ENCODE measurements at places on chromosomes 12 and 14. TPM values are rescaled to one million over a fixed set of nuclear protein-coding genes. Genes with fewer than 3 reads are reported as not detected.

MYF6 gene
- total RNA-seq, result not detected

NOXRED1 gene
- total RNA-seq, result not detected

KRT1 gene
- not detected for total RNA-seq

FAM222A gene
- 3.2 TPM for total RNA-seq

TSHR gene
- not detected for total RNA-seq

BIN2 gene
- 2.0 TPM for total RNA-seq

PRPH gene
- 10.4 TPM for total RNA-seq

KRT80 gene
- total RNA-seq, result not detected

DNA sequence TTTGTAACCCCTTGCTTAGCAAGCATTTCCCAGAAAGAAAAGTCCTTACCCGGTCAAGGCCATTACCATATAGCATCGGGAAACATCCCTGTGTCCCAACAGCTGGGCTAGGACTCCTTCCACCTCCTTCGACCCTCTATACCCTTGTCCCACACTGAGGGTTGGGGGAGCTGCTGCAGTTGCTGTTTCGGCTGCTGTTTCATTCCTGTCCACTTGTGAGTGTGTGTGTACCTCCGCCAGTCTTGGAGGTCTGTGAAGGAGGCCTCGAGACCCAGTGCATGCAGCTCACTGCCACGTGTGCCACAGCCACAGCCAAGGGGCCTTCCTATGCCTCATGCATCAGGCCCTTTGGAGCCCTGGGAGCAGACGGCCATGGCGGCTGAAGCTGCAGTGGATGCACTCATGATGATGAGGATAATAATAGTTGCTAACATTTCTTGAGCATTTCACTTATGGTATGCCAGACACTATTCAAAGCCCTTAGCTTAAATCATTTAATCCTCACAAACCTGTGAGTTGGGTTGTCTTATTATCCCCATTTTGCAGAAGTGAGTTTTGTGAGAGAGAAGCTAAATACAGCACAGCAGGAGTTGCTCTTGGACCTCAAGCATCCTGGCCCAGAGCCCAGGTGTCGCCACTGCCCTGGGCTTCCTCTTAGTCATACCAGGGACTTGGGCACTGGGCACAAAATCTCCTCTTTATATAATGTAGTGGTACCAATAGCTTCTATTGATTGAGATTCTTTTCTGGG lies 156.5 kb downstream of the PRKCH start:
- no peaks in the 10 kb centered on the region for H3K27me3 ChIP-seq
- H3K4me3 ChIP-seq, result no peak overlapping the region
- H3K27ac ChIP-seq, result peak overlapping the region; percentile 69

- no peak for DNase-seq
- no peaks in the 10 kb centered on the region for H3K4me1 ChIP-seq
- H3K27ac ChIP-seq, result no peak overlapping the region
- no peak overlapping the region for H3K4me3 ChIP-seq
- no peaks in the 10 kb centered on the region for H3K36me3 ChIP-seq
- H3K27me3 ChIP-seq, result no peaks in the 10 kb centered on the region
Measured at GRCh38 chr12:5718680-5719079, 226.4 kb downstream of the ANO2 start.

GRCh38 chr12:4225571-4225970 lies 48.0 kb upstream of the CCND2 start:
- no peak overlapping the region for H3K27ac ChIP-seq
- H3K36me3 ChIP-seq, result no peaks in the 10 kb centered on the region
- no peaks in the 10 kb centered on the region for H3K4me1 ChIP-seq
- H3K4me3 ChIP-seq, result no peak overlapping the region
- H3K27me3 ChIP-seq, result peaks cover 19% of the 10 kb centered on the region

DNA sequence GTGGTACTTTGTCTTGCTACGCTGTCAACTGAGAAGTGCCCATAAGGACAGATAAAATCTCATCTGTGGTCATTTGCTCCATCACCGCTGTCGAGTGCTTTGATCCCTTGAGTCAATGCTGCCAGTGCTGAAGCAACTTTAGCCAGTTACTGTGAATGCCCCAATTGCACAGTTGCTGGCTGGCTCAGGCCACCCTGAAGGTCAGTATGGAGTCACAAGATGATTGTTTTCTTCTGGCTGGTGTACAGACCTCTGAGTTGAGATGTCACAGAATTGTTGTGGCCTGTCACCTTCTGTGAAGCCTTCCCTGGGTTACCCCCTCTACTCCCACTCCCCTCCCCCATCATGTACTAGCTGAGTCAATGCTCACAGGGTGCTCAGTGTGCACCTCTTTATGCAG lies 92.9 kb downstream of the PELI2 start:
- H3K4me3 ChIP-seq, result no peak overlapping the region
- no peak overlapping the region for H3K27ac ChIP-seq
- peaks cover 5% of the 10 kb centered on the region for H3K4me1 ChIP-seq
- no peaks in the 10 kb centered on the region for H3K27me3 ChIP-seq
- DNase-seq, result no peak

DNA sequence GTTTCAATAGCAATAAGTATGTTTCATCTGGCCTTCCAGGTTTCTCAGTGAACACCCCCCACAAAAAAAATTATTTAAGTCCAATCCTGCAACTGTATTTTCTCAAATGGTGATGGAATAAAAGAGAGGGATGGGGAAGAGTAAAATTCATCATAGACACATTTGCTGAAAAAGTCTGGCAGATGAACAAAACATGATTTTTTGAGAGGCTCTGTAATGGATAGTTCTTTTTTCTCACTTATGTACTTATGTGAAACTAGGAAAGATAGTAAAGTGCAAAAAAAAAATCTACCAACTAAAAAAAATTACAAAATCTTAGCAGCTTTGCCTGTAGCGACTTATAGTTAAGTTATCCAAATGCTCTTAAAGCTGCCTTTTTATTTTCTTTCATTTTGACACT lies 412.4 kb downstream of the FOXG1 start:
- H3K4me3 ChIP-seq, result no peak overlapping the region

GRCh38 chr12:66693901-66694513 lies 15.1 kb upstream of the GRIP1 start:
- DNase-seq, result no peak
- H3K27ac ChIP-seq, result no peak overlapping the region
- H3K27me3 ChIP-seq, result no peaks in the 10 kb centered on the region

GRCh38 chr14:37623426-37623951 lies 28.1 kb downstream of the TTC6 start:
- no peak for DNase-seq
- H3K27me3 ChIP-seq, result peaks cover 15% of the 10 kb centered on the region
- H3K4me1 ChIP-seq, result peaks cover 10% of the 10 kb centered on the region
- H3K36me3 ChIP-seq, result no peaks in the 10 kb centered on the region
- no peak overlapping the region for H3K27ac ChIP-seq

DNA sequence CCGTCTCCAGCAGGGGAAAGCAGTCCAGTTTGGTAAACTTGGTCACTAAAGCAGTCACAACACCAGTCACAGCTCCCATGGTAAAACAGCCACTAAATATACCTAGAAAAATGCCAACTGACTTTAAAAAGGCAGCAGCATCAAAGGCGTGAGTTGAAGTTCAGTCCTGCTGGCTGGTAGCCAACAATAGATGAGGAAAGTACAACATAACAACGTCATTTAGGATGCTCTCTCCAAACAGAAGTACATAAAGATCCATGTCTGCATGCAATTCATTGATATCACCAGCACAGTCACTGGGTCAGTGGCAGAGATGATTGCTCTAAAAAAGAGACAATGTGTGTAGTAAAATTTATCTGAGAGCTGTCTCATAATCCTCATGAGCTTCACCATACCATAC lies 59.3 kb upstream of the TMPO start:
- no peaks in the 10 kb centered on the region for H3K27me3 ChIP-seq
- no peak overlapping the region for H3K27ac ChIP-seq
- no peak for DNase-seq
- H3K4me3 ChIP-seq, result no peak overlapping the region

GRCh38 chr12:52087961-52088820 lies 8.7 kb downstream of the SMIM41 start:
- peaks cover 4% of the 10 kb centered on the region for H3K4me1 ChIP-seq
- H3K27ac ChIP-seq, result no peak overlapping the region
- H3K27me3 ChIP-seq, result no peaks in the 10 kb centered on the region

DNA sequence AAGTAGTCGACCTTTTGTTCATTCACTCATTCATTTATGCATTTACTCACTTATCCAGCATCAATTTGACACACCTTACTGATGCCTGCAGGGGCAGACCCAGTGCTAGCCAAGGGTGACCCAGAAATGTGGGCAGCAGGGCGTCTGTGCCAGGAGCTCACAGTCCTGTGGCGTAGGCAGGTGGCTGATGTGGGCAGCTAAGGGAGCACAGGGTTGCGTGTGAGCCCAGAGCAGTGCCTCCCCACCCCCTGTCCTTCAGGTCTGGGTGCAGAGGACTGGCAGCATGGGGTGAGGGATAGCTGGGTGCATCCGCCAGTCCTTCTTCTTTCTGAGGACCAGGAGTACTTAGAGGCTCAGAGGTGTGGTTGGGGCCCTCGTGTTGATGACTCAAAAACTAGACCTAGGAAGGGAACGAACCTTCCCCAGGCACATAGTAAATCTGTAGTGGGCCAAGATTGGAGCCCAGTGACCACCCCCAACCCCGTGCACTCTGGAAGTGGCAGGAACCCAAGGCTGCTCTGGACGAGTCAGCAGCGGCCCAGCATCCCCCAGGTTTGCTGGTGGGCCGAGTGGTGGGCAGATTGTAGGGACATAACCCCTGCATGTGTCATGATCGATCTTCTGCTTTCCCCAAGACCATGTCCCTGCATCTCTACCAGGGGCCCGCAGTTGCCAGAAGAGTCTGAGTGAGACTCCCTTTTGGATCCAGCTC lies 63.9 kb downstream of the BEGAIN start:
- H3K4me1 ChIP-seq, result no peaks in the 10 kb centered on the region
- no peaks in the 10 kb centered on the region for H3K27me3 ChIP-seq
- H3K27ac ChIP-seq, result no peak overlapping the region
- DNase-seq, result peak; percentile 55
- no peak overlapping the region for H3K4me3 ChIP-seq

DNA sequence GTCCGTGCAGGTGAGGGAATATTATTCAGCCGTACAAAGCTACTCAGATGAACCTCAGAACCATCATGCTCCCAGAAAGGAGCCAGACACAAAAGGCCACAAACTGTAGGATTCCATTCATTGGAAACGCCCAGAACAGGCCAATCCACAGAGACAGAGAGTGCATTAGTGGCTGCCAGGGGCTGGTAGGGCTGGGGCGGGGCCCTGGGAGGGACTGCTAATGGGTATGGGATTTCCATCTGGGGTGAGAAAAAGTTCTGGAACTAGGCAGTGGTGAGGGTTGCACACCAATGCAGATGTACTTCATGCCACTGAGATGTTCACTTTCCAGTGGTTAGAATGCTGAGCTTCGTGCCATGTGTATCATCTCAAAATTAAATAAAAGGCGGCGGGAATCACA lies 101.1 kb downstream of the RFLNA start:
- peak overlapping the region; percentile 97 for H3K27ac ChIP-seq
- no peaks in the 10 kb centered on the region for H3K27me3 ChIP-seq
- no peak for DNase-seq
- peaks cover 52% of the 10 kb centered on the region for H3K36me3 ChIP-seq

GRCh38 chr12:68611094-68611805 lies 551 bp downstream of the RAP1B start:
- H3K4me3 ChIP-seq, result peak overlapping the region; percentile 82
- DNase-seq, result peak; percentile 93
- H3K27ac ChIP-seq, result peak overlapping the region; percentile 99
- H3K36me3 ChIP-seq, result no peaks in the 10 kb centered on the region

DNA sequence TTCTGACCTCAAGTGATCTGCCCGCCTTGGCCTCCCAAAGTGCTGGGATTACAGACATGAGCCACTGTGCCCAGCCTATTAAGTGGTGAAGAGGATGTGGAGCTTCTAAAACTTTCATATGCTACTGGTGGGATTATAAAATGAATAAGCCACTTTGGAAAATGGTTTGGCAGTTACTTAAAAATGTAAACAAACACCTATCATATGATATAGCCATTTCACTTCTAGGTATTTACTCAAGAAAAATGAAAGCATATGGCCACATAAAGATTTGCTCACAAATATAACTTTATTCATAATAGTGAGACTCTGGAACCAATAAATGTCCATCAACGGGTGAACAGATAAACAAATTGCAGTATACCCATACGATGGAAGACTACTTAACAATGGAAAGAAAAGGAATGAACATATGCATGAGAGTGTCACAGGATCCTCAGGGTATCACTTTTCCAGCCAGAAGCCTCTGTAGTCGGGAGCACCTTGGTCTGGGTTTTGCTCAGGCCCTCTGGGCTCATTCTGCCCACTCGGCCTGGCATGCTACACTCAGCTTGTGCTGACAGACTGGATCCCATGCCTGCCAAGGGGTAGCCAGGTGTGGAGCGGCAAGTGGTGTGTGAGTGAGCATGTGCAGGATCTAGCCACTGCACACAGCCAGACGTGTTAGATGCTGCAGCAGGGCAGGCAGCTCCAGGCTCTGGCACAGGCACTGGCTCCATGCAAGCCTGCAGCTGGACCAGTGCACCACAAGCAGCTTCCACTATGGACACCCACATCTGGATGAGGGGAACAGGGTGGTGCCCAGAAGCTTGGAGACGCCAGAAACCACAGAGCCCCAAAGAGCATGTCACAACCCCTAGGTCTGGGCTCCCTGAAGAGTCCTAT lies 213.2 kb upstream of the DIO3 start:
- no peak overlapping the region for H3K27ac ChIP-seq
- H3K4me3 ChIP-seq, result no peak overlapping the region
- H3K36me3 ChIP-seq, result no peaks in the 10 kb centered on the region
- H3K4me1 ChIP-seq, result no peaks in the 10 kb centered on the region
- no peak for DNase-seq
- H3K27me3 ChIP-seq, result no peaks in the 10 kb centered on the region

- DNase-seq, result no peak
- H3K36me3 ChIP-seq, result no peaks in the 10 kb centered on the region
- no peak overlapping the region for H3K4me3 ChIP-seq
- no peak overlapping the region for H3K27ac ChIP-seq
Measured at GRCh38 chr14:102586420-102587104, 5.9 kb upstream of the RCOR1 start.

GRCh38 chr14:53999061-53999488 lies 42.5 kb upstream of the BMP4 start:
- H3K27me3 ChIP-seq, result no peaks in the 10 kb centered on the region
- no peaks in the 10 kb centered on the region for H3K36me3 ChIP-seq
- no peak overlapping the region for H3K27ac ChIP-seq
- H3K4me3 ChIP-seq, result no peak overlapping the region
- no peaks in the 10 kb centered on the region for H3K4me1 ChIP-seq

DNA sequence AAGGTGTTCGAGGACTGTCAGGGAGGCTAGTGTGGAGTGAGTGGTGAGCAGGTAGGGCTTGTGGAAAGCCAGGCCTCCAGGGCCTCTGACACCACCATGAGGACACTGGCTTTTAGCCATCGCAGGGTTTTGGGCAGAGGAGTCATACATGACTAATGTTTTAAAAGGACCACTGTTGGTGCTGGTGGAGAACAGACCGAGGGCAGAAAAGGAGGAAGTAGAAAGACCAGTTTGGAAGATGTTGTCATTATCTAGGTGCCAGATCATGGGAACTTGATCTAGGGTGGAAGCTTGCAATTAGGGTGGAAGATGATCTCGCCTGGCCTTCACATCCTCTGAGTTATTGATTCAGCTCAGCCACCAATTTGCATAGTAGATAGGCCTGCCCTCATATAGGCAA lies 144.2 kb downstream of the C12orf75 start:
- no peak overlapping the region for H3K4me3 ChIP-seq
- H3K27ac ChIP-seq, result no peak overlapping the region
- no peaks in the 10 kb centered on the region for H3K36me3 ChIP-seq

All from esophagus muscularis mucosa (tissue), 4 donors.